ENCODE measurements at places on chromosomes 4 and X.

DNA sequence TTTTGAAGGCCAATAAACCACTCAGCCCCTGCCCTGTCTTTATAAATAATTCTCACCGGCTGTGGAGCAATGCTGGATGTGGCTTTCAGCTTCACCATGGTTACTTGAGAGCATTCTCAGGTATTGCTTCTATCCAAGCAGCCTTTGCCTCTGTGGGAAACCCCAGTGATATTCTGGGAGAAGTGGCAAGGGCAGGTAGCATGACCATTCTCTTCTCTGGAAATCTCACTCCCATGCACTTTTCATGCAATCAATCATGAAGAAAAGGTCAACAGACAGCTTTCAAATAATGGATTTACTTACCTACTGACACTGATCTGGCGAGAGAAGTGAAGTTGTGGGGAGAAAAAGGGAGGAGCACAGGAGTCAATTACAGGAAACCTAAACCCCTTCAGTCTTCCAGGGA, 49.5 kb downstream of the UNC5C start:
- no peak for DNase-seq

DNA sequence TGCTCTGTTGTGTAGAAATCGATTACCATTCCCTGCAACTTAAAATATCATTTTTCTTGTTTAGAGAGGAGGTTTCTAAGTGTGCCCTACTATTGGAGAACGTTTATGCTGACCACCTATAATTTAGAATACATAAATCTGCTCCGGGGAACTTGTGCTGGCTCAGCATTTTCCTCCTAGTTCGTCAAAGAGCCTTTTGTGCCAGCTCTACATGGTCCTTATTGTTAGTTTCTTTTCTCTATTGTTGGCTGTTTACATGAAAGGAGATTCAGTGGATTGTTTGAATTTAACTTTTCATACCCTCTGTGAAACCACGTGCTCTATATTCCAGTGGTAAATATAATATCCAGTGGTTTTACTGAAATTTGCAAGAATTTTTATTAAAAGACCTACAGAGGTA, 53.4 kb upstream of the ATP8A1 start:
- no peak for DNase-seq

GRCh38 chr4:74018116-74018515, 19.6 kb upstream of the CXCL5 start:
- no peak for DNase-seq

GRCh38 chr4:16077786-16078185, 6.0 kb downstream of the PROM1 start:
- DNase-seq: no peak

- no peak for DNase-seq
Observed at GRCh38 chr4:113885291-113885690, 94.2 kb downstream of the ARSJ start.

GRCh38 chrX:43643201-43643600, 12.9 kb upstream of the MAOA start:
- no peak for DNase-seq

DNA sequence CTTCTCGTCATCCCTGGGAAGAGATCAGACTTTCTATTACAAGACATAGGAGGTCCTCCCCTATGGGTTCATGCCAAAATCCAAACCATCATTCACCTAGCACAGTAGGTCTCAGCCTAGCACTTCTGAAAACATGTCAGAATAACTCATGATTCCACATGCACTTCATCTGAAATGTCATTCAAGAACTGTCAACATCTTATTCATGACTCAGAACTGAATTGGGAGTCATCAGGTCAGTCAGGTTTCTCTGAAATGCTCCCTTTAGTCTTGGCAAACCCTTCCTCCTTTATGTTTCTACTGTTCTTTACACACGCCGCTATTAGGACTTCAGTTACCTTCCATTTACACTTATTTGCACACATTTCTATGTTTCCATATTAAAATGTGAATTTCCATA, 67.2 kb downstream of the ANTXR2 start:
- DNase-seq: no peak

DNA sequence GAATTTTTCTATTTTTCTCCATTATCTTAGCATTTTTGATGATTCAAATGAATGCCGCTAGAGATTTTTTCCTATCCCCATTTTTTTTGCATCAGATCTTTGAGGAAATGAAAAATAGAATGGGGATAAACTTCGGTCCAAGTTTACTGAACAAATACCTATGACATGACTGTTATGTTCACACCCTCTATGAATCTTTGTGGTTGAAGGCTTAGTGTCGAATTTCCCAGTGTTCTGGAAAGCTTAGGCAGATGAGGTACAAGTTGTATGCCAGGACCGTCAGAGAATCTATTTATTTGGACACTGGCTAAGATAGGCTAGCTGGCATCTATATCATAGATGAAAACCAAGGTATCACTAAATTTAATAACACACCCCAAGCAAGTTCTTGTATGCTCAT, 123.4 kb downstream of the SPCS3 start:
- DNase-seq: no peak

- DNase-seq: no peak
Observed at GRCh38 chr4:1449475-1449832, 43.2 kb upstream of the NKX1-1 start.

DNA sequence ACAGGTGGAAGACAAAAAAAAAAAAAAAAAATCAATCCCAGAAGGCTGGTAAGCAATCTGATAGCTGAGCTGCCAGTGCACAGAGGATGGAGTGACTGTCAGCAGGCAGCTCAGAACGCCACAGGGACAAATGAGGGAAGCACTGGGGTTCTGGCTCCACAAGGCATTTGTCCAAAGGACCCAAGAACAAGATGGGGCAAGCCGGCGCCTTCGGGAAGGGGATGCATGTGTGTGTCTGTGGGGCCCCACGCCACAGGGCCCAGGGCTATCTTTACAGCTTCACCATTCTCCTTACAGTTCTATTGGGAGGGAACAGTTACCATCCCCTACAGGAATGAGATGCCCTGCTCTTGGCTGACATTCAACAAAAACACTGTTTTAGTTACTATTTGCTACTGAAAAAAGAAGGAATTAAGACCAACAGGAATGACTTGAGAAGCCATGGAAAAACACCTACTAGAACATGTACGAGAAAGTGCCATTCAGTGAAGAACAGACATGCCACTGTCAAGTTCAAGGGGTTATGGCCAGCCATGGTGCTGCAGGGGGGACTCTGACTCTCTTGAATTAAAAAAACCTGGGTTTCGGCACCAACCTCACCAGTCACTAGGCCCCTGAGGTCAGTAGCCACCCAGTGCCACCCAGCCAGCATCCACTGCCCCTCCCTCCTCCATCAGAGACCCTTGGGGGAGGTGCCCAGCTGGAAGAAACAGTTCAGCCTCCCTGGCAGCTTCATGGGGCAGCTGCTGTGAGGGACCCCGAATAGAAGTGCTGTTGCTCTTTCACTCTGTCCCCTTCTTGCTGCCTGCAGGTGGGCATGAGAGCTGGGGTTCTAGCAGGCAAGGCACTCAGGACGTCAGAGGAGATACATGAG, 18.5 kb downstream of the WDR1 start:
- no peak for DNase-seq

DNA sequence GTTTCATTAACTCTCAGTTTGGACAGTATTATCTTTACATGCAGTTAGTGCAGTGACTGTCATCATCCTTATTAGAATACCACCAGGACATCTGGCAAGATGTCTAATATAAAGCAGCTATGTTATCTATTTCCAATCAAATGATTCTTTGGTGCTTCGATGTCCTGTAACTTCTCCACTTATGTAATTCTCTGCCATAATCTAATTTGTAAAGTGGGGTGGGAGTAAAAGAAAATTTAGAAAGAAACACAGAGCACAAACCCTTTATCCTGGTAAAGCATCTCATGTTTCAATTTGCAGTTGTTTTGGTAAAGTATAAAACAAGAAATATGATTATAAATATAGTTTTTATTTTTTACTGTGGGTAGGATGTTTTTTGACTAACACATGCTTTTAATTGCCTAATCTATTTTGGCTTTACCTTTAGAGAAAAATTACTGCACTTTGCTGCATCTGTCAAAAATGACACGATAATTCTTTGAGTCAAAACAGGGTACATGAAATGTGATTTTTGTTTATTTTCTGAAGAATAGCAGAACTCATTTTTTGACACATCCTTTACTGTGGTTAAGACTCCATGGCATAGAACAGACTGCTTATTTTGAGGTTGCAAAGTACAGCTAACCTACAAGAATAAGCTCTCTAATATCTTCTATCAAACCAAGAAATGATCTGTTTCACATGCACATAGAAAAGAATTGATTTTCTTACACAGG, 382.9 kb downstream of the RPA4 start:
- no peak for DNase-seq

GRCh38 chr4:1488831-1489638, 82.8 kb upstream of the NKX1-1 start:
- DNase-seq: no peak

DNA sequence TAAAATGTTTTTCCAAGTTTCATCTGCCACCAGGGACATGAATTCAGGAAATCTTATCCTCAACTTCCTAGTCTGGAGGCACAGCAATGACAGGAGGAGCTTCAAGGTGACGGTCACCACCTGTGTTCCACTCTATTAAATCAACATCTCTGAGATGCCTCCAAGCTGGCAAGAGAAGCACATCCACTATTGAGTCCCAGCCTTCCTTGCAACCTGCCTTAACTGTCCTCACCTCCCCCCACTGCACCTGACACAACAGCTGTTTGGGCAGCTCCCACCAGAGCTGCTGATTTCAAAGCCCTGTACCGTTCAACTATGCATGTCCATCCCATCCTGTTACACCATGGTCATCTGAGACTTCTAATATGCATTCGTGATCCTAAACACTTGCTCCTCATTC, 123.4 kb downstream of the COL25A1 start:
- DNase-seq: no peak

DNA sequence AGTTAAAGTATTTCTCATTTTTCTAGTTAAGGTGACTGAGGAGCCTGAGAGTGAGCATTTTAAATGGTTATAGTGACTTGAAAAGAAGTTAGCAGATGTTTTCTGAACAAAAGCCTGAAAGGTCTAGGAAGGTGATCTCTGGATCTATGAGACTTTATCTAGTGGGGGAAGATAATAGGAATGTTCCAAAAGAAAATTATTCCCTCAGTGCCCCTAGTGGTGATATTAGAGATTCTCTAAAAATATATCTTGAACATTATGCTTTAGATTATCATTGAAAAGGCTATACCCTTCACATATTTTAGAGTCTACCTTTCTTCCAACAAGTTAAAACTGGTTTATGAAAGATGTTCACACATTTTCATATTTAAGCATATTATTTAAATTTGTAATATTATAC, 69.0 kb upstream of the SPANXN1 start:
- no peak for DNase-seq

DNA sequence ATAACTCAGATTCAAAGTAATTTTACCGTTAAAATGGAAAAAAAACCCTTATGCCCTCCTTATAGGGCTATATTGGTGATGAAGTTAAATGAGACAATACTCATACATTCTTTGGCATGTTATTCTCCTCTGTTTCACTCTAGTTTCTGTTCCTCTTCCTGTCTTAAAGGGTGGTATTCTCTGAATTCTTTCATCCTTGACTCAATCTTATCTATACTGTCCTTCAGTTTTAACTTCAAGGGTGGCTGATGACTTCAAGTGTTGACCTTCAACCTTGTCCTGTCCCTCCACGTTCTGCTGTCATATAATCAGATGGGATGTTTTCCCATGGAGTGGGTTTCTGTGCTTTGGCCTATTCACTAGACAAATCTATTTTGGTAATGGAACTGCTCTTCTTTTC, 44.0 kb downstream of the ZNF518B start:
- DNase-seq: no peak

DNA sequence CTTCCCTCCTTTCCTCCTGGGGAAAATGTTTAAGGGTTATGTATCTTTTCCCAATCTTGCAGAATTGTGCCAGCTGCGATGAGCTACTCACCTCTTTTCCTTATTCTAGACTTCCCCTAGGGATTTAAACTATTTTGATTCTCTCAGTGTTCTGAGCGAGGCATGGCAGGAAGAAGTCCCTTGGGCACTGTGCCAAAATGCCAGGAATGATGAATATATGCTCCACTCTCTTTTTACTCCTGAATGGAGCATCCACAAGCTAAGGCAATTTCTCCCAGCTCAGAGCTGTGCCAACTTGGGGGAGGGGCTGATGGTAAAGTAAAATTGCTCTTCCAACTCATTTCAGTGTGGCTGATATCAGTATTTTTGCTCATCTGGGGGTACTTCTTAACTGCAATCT, 4.0 kb upstream of the C4orf17 start:
- no peak for DNase-seq

GRCh38 chr4:77848508-77848907, 14.1 kb upstream of the MRPL1 start:
- DNase-seq: no peak

- DNase-seq: no peak
Observed at GRCh38 chrX:41553688-41554087, 106.5 kb downstream of the NYX start.

DNA sequence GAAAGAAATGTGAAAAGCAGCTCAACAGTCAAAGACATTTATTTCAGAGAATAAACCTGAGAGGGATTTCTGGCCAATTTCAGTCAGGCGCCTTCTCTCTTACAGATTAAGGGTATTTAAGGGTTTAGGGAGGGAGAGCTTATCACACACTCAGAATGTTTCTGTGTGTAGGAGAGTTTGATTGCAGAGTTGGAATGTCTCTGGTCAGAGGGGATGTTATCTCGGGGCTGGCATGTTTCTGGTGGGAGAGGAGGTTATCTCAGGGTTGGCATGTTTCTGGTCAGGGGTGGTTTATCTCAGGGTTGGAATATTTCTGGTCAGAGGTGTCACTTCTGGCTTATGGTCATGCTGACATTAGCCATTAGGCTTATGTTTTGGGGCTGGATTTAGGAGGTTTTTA, 1920.5 kb upstream of the PCDH7 start:
- no peak for DNase-seq

- no peak for DNase-seq
Observed at GRCh38 chr4:118012142-118012541, 22.1 kb upstream of the NDST3 start.

DNA sequence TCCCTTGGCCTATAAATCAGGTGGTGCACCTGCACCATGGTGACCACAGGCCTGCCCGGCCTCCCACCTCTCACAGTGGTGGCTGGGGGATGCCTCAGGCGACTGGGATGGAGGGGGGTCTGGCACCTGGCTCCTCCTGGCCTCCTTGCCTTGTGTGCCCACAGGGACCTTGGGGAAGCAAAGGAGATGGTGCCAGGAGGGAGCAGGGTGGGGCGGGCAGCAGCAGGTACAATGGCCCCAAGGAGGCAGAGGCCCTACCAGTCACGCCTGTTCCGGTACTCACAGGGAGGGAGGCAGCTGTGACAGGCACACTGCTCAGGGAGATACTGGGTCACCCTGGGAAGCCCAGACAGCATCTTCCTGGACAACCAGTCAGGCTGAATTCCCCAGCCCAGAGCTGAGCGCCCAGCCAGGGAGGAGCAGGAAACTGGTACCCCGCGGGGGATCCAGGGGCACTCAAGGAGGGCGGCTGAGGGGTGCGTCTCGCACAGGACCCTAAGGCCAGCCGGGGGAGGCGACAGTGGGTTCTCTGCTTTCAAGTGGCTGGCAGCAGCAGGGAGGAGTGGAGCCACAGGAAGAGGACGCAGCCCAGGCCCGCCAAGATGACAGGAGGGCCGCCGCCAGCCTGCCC, 1.2 kb upstream of the TREX2 start:
- DNase-seq: no peak

- no peak for DNase-seq
Observed at GRCh38 chr4:76740192-76740591, 157.8 kb downstream of the SOWAHB start.

- no peak for DNase-seq
Observed at GRCh38 chrX:40439625-40440532, 140.9 kb upstream of the ATP6AP2 start.

All from activated gamma-delta T cell (primary cell).